ENCODE measurements at places on chromosomes 7 and 10.

DNA sequence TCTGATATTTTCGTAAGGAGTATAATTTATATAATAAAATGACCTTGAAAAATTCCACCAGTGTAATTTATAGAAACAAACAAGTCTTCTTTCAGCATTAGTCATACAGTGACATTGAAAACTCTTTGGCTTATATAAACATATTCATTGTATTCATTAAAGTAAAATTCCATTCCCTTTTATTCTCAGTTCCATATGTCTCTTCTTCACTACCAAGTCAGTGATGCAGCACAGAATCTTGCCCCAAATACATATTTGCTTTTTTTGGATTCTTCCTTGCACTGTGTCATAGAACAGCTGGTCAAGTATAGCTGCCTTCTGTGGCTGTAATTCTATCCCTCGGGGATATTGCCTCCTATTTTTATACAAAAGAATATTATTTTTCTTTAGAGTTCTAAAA is 884.5 kb upstream of the POT1 start:
- DNase-seq, result no peak

DNA sequence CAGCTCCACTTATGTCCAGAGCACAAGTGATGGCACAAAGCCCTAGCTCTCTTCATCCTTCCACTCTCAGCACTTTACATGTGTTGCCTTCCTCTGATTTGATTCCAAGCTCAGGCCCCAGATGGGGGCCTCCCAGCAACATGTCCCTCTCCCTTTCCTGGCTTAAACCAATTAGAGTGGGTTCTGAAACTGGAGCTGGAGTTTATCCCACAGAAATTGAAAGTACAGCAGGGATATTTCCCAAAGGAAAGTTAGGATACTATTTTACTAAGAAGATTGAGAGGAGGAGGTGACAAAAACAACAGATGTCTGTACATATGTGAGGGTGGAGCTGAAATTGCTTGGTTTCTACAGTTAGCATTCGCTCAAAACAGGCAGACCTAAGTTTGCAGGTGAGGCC is 724.6 kb downstream of the AUTS2 start:
- no peak for DNase-seq

- DNase-seq, result no peak
These were observed 591 bp downstream of the BZW2 start for GRCh38 chr7:16646472-16647072.

DNA sequence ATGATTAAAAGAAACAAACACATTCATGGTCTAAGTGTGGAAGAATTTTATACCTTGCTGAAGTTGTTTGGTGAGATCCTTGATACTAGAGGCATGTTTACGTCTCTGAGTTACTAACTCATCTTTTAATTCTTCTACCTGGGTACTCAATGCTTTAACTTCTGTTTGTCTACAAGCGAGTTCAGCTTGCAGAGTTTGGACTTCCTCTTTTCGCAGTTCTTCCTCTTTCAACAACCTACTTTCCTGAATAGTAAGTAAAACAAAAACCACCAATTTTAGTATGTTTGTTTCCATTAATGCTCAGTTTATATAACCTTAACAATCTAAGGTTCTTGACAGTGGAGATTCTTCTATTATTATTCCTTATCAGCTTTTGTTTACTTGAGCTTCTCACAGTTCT is 42.9 kb downstream of the CCDC186 start:
- no peak for DNase-seq

DNA sequence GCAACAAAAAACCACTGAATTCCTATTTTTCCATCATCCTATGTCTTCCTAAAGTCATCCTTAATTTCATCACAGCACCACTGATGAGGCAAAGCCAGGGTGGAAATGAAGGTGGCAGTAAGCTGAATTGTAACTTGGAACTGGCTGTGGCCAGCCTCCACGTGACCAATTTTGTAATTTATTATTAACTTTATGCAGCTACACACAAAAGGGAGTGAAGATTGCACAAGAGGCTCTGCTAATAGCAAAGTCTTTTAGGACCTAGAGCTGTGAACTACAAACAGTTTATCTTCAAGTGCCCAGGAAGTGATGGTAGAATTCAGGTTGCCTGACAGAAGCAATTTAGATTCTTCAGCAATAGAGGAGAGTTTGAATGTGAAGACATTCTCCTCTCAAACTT is 176.4 kb downstream of the CCDC71L start:
- DNase-seq, result no peak

DNA sequence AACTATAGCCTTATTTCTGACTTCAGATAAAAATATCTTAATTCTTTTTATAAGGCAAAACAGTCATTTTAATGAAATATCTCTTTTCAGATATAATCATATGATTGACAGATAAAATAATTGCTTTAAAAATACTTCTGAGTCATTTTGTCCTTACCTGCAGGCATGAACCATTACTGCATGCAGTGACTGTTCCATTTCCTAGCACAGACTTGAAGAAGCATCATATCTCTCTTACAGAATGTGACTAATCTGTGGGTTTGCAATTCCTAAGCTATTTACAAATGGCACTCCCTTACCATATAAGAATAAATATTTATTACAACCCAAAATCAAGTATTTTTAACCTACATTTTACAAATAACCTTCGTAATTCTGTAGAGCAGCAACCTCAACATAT is 120.7 kb downstream of the SRPK2 start:
- DNase-seq, result no peak

- no peak for DNase-seq
These were observed 153.7 kb upstream of the TAC1 start for GRCh38 chr7:97578225-97578624.

DNA sequence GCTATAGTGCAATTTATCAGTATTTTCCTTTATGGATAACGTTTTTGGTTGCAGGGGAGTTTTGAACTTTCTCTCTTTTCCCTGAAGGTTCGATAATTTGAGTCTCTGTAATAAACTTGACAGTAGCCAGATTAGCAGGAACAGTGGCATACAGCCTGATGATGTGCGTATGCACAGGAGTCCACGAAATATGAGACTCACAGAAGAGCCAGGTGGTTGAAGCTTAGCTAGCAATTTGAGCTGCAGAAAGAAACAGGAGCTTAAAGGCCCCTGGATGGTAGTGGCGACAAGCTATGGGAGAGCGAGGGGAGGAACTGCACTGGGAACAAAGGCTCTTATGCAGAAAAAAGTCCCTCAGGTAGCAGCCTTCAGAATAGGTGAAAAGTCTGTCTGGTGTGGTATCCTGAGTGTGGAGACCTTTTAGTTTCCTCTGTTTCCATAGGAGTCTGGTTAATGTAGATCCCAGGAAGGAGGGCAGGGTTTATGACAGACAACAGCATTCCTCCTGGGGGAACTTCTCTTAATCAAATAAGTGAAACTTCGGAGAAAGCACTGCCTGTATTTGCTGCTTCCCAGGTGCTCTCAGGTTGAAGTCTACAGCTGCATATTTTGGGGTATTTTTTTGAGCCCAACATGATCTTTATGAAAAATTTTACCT is 32.7 kb downstream of the FANK1 start:
- no peak for DNase-seq

GRCh38 chr10:110676016-110676415 is 31.9 kb downstream of the RBM20 start:
- no peak for DNase-seq

GRCh38 chr7:126228356-126229061 is 1024.2 kb downstream of the GRM8 start:
- no peak for DNase-seq

- DNase-seq, result no peak
These were observed 125.6 kb upstream of the FAM20C start for GRCh38 chr7:66741-67140.

DNA sequence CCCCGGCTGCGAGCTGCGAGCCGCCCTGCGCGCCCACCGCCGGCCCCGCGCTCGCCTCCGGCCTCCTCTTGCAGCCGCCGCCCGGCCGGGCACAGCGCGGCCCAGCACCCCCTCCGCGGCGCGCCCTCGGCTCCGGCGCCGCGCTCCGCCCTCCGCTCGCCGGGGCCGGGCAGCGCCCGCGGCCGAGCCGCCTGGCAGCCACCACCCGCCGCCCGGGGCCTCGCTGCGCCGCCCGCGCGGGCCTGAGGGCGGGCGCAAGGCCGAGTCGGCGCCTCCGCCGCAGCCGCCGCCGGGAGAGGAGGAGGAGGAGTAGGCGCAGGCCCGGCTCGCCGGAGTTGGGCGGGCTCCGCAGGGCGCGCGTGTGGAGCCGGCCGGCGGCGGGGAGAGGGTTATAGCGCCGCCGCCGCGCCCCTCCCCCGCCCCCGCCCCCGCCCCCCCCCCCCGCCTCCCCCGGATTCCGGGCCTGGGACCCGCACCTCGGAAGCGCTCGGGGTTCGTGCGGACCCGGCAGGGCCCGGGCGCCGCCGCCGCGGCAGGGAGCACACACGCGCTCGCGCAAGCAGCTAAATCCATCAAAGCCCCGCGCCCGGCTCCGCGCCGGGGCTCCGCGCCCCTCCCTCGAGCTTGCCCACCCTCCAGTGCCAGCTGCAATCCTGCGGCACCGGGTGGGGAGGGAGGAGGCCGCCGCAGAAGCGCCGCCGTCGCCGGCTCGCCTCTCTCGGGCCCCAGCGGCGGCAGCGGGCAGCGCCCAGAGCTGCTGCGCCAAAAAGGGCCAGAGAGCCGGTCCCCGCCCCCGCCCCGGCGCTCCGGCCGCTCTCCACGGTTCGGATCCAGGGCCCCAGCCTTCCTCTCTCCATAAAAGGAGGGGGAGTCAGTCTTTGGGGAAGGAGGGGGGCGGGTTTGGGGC is at the start of gene PDGFA:
TSS of gene PDGFA (minus strand) at position 363 of the 907 bp plus-strand sequence. CDS start 845 bp downstream, outside the sequence.
- DNase-seq, result no peak

DNA sequence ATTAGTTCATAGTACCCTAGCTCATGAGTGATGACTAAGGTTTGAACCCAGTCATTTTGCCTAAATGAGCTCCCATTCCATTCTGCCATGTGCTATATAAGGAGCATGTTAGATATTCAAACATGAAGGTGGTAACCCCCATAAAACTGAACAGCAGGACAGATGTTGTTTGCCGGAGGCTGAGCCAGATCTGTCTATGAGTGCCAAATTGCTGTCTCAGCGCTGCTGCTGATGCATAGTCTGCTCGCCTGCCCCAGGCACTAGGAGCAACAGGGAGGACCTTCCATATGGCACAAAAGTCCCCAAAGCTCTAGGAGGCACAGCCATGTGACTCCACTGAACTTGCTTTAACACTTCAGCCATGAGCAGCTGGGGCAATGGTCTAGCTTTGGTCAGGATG is 466.0 kb upstream of the GHITM start:
- DNase-seq, result no peak

DNA sequence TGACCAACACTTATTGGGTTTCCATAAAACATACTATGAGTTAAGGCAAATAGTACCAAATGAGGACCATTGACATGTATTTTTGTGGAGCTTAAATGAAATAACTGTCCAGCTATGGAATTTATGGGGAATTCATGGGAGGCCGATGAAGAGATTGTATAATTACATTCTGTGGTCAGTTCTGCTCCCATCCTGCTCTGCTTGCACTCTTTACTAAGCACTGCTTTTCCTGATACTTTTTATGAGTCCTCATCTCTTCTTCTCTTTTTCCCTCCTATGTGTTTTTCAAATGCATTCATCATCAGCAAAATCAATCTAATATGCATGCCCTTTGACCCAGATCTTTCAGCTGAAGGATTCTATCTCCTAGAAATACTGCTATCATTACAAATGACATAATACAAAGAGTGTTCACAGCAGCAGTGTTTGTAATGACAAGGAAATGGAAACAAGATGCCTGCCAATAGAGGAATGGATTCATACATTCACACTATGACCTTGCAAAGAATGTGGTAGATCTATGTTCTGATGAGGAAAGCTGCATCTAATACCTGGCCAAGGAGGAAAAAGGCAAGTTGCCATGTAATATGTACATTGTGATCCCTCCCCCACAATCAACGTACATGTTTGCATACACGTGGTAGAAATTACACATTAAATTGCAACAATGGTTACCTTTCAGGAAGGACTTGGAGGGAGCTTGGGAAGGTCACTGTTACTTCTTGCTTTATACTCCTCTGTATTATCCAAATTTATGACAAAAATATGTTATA is 73.9 kb downstream of the PCGF5 start:
- DNase-seq, result no peak

DNA sequence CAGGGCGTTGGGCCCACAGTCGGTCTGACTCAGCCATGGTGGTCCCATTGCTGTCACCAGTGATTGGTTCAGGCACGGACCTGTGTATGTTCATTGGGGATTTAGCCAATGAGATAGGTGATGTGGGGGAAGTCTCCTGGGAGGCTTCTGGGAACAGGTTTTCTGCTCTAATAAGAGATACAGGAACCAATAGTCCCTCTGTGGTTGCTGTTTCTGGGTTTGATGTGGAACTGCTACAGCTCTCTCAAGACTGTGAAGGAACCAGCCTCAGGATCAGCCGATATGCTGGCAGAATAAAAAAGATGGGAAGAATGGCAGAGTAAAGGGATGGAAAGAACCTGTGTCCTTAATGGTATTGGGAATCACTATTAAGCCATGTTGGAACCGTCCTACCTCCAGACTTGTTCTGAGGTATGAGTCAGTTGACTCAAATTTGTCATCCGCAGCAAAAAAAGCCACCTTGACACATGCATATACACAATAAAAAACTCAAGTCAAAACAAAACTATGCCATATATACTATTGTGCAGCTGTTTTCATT is 70.6 kb downstream of the MCMBP start:
- DNase-seq, result no peak

DNA sequence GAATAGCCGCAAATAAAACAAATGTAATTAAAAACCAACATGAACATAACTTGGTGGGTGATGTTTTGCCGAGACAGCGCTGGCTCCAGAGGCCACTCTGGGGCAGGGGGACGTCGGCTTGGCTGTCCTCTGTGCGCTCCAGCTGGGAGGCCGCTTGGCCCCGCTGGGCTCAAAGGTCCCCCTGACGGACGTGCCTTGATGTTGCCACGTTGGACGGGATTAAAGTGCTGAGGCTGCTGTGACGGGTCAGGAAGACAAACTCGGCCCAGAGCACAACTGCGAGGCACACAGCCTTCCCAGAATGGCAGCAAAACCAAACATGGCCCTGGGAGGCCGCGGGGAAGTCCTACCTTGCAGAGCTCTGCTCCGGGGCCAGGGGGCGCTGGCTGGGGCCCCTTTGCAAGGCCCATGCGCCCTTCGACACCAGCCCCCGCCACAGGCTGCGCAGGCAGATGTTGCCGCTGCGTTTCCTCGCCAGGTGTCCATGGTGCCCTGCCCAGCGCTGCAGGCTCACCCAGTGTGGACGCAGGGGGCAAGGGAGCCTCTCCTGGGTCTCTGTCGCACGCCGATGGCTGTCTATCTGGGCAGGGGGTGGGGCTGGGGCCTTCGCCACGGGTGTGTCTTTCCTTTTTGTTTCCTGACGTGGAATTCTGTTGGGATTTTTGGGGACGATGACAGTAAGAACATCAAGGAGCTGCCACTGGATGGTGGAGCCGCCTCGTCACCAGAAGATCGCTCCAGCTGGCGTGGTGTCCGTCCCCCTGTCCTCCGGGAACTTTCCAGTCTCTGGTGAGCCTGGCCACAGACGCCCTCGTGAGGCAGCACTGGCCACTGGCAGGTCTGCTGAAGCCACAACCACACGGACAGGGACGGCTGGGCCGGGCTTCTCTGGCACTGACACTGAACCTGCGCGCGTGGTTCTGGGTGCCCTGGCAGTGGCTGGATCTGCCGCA is 99.6 kb upstream of the DIP2C start:
- no peak for DNase-seq

- no peak for DNase-seq
These were observed 4.3 kb downstream of the LRRC20 start for GRCh38 chr10:70378122-70378521.
